HepG2 (cell line): ENCODE measurements at places on chromosomes 2 and 18. TPM values are rescaled to one million over a fixed set of nuclear protein-coding genes. Genes with fewer than 3 reads are reported as not detected.

Gene FSIP2
- total RNA-seq: 0.04 and 0.07 TPM in 2 replicates

Gene TCF4
- not detected in 2 replicates for total RNA-seq

GRCh38 chr2:11866358-11867335, 120.2 kb downstream of the LPIN1 start:
- DNase-seq: no peak

DNA sequence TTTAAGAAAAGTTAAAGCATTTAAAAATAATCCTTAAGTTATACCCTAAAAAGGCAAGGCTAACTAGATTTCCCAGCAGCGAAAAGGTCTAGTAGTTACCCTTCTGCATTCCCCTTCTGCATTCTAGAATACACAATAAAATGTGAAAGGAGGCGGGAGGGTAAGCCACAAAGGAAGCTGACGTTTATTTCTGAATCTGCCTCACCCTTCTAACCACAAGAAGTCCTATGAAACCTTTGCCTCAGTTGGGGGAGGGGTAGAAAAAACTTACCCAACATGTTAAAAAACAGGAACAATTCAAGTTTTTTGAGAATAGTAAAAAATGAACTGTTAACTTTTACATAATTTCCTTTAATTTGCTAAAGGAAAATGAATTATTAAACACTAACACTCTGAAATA, 11.3 kb downstream of the STK17B start:
- DNase-seq: no peak

DNA sequence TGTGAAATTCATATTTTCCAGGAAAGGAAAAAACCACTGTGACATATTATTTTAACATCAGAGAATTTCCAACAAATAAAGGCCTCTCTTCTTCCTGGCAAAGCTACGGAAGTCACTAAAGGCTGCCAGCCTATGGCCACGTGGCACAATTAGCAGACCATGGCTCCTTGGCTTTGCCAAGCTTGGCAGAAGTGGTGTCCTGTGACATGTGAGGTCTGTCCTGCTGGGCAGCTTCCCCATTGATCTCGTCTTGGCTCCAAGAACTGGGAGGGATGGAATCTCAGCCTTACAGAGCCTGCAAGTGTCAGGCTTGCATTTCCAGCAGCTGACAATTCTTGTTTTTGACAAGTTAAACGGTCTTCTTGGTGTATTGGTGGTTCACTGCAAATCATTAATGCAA, 226.9 kb upstream of the THSD7B start:
- DNase-seq: no peak

- DNase-seq: no peak
Measured at GRCh38 chr2:26848336-26849055, 564 bp downstream of the DPYSL5 start.

GRCh38 chr2:23916727-23917405, 10.1 kb downstream of the ATAD2B start:
- DNase-seq: peak; percentile 73

DNA sequence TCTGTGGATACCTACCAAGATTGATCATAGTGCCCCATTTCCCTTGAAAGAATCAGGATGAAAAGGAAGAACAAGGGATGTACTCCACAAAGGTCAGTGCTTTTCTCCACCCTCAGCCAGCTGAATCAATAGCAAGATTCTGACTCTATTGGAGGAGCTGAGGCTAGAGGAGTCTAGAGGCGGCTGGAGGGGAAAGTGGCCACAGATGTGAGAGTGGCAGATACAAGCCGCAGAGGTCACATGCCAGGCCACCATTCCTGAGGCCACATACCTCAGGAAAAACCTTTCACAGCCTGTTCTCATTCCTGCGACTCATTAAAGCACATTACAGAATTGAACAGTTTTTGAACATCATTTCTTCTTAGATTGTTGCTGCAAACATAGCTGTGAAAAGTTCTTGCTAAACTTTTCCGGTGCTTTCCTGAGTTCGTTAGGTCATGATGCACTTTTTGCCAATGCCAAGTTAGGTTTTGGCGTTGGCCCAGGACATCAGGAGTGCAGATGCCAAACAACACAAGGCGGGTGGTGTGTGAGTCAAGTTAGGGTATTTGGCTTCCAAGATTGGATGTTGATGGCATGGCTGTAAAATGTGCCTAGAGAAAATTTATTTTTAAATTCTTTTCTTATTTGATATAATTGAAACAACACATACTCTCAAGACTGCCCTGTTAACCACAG, 160.7 kb upstream of the SP5 start:
- DNase-seq: no peak
